ENCODE measurements at places on chromosomes 3 and 15. TPM values are rescaled to one million over a fixed set of nuclear protein-coding genes. Genes with fewer than 3 reads are reported as not detected.

Gene DTWD1
- total RNA-seq: 21.4 TPM

Gene ISL2
- total RNA-seq: 0.35 TPM

Gene PLAAT1
- not detected for total RNA-seq

Gene CERS3
- total RNA-seq: 0.49 TPM

Gene BAHD1
- total RNA-seq: 27.5 TPM

Gene GRAMD2A
- total RNA-seq: not detected

Gene DAZL
- not detected for total RNA-seq

Gene XYLB
- 1.3 TPM for total RNA-seq

Gene IQCH
- 1.1 TPM for total RNA-seq

DNA sequence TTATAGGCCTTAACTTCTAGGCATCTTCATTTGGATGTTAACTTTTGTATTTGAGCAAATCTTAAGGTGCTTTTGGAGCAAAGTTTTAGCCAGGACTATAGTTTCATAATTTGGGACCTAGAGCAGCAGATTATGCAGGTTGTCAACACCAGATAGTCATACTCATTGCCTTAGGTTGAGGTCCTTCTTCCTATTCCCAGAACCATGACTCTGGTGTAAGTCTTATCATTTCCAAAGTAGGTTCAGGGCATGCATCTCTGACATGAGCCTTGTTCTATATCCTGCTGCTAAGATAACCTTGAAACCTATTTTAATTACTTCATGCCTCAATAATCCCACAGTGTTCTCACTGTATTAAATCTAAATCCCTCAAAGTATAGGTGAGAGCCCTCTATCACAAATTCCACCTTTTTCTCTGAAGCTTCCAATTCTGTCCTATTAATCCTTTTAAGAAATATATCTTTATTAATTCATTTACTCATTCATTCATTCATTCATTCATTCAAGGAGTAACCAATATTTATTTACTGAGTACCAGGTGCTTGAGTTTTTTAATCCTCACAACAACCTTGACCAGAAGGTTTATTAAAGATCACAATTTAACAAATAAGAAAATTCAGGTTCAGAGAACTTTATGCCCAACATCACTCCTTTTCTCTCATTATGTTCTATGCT lies 2.7 kb upstream of the FNDC3B start:
- no peak for DNase-seq
- H3K27me3 ChIP-seq: peaks cover 12% of the 10 kb centered on the region
- peaks cover 7% of the 10 kb centered on the region for H3K4me1 ChIP-seq
- H3K27ac ChIP-seq: no peak overlapping the region
- H3K4me3 ChIP-seq: no peak overlapping the region

DNA sequence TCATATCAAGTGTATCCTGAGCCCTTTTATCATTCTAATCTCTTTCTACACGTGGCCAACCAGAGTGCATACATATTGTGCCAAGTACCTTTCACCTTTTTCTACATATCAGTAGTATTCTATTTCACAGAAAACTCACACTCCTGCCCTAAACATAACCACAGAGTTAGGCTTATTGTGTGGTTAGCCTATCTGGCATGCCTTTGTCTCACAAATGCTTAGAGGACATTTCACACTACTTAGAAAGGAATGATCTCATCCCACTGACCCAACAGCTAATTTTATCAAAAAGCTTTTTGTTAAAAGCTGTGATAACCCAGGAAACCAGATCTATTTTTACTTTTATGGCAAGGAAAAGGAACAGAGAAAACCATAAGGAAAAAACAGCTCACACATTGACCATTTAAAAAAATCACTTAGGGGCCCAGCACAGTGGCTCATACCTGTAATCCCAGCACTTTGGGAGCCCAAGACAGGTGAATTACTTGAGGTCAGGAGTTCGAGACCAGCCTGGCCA lies 17.8 kb upstream of the MAP4 start:
- H3K4me1 ChIP-seq: peaks cover 8% of the 10 kb centered on the region
- no peak overlapping the region for H3K4me3 ChIP-seq
- no peak overlapping the region for H3K27ac ChIP-seq
- no peak for DNase-seq
- no peaks in the 10 kb centered on the region for H3K27me3 ChIP-seq

- H3K4me3 ChIP-seq: no peak overlapping the region
- no peaks in the 10 kb centered on the region for H3K36me3 ChIP-seq
- H3K27ac ChIP-seq: no peak overlapping the region
- no peaks in the 10 kb centered on the region for H3K27me3 ChIP-seq
- DNase-seq: no peak
Observed at GRCh38 chr3:123055352-123055751, 11.5 kb upstream of the PDIA5 start.

GRCh38 chr15:92343924-92344643 lies 49.6 kb upstream of the ST8SIA2 start:
- DNase-seq: no peak
- H3K27me3 ChIP-seq: peaks cover 3% of the 10 kb centered on the region
- H3K36me3 ChIP-seq: no peaks in the 10 kb centered on the region

DNA sequence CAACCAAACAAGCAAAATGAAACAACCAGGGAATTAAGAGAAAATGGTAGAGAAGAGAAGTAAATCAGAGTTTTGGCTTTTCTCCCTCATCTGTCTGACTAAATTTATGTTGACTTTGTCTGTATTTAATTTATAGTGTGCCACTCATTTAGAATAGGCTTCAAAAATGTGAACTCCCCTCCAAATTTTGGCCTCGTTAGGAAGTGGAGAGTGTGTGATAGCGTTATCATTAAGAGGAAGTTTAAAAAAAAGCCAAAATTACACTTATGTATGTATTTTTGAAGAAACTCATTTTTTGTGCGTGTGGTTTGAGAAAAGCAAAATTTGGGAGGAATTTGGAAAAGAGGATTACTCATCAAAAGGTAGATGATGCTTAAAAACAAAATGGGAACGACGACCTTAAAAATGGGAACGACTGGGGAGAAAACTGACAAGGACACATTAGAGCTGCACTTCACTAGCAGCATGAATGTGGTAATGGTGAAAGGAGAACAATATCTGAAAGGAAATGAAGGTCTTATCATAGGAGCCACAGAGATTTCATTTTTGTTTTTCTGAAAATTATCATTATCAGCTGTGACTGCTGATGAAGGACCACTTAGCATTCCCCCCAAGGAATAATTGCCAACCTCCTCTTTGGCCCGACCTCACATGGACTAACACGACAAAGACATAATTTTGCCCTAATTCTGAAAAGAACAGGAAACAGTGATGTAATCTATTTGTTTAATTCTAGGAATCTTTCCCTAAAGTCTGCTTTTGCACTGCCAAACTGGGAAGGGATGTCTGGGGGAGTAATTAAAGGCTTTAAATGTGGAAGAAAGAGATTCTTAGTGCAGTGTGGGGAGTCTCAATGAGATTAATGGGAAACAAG lies 163.2 kb upstream of the P2RY1 start:
- peaks cover 3% of the 10 kb centered on the region for H3K4me1 ChIP-seq
- H3K36me3 ChIP-seq: no peaks in the 10 kb centered on the region

GRCh38 chr3:168284728-168285127 lies 189.0 kb upstream of the GOLIM4 start:
- no peak overlapping the region for H3K4me3 ChIP-seq
- no peaks in the 10 kb centered on the region for H3K27me3 ChIP-seq
- H3K4me1 ChIP-seq: no peaks in the 10 kb centered on the region
- H3K27ac ChIP-seq: no peak overlapping the region
- H3K36me3 ChIP-seq: no peaks in the 10 kb centered on the region
- no peak for DNase-seq

- peak overlapping the region; percentile 50 for H3K27ac ChIP-seq
- peaks cover 11% of the 10 kb centered on the region for H3K4me1 ChIP-seq
- no peaks in the 10 kb centered on the region for H3K36me3 ChIP-seq
- H3K4me3 ChIP-seq: no peak overlapping the region
- DNase-seq: no peak
Observed at GRCh38 chr3:141471160-141471559, 15.7 kb upstream of the RASA2 start.

DNA sequence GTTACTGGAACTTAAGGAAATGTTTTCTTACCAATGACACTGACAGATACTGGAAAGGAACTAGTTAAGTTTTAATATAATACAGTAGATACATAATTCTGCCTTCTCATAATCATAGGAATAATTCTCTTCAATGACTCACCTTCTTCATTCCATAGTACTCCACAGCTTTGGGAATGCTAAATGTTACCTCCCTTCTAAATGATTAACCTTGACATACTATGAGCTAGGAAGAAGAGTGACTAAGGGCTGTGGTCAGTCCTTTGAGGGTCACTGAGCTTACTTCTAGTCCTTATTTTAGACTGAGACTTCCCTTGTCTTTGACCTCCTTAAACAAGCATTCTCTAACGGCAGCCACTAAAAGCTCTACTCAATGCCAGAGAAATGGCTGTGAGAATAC lies 69.6 kb upstream of the PPIB start:
- H3K36me3 ChIP-seq: peaks cover under 1% of the 10 kb centered on the region
- peaks cover 10% of the 10 kb centered on the region for H3K4me1 ChIP-seq
- no peaks in the 10 kb centered on the region for H3K27me3 ChIP-seq
- no peak for DNase-seq
- no peak overlapping the region for H3K27ac ChIP-seq
- no peak overlapping the region for H3K4me3 ChIP-seq

DNA sequence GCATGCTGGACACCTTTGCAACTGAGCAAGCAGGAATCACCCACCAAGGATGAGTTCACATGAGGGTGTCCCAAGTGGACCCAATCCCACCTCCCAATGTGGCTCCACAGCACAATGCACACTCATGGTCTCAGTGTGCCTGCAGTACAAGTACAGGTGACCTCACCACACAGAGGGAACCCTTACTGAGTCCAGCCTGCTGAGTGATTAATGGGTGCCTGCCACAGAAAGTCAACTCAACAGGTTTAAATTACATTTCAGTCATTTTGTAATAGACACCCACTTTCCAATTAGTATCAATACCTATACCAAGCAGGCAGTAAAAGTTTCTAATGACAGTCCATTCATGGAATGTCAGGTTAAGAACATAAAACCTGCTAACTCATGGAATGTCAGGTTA lies 59.5 kb downstream of the HERC2 start:
- H3K4me1 ChIP-seq: peaks cover 16% of the 10 kb centered on the region
- H3K27ac ChIP-seq: no peak overlapping the region
- no peak for DNase-seq
- H3K4me3 ChIP-seq: no peak overlapping the region
- H3K36me3 ChIP-seq: peaks cover 80% of the 10 kb centered on the region

GRCh38 chr3:60746695-60747416 lies 504.4 kb downstream of the FHIT start:
- no peak for DNase-seq
- no peak overlapping the region for H3K27ac ChIP-seq
- H3K27me3 ChIP-seq: peaks cover 2% of the 10 kb centered on the region
- no peak overlapping the region for H3K4me3 ChIP-seq
- H3K36me3 ChIP-seq: no peaks in the 10 kb centered on the region

- H3K4me1 ChIP-seq: no peaks in the 10 kb centered on the region
- no peak overlapping the region for H3K27ac ChIP-seq
- peaks cover 2% of the 10 kb centered on the region for H3K27me3 ChIP-seq
- no peak for DNase-seq
Observed at GRCh38 chr3:70400194-70400593, 87.8 kb upstream of the MDFIC2 start.

DNA sequence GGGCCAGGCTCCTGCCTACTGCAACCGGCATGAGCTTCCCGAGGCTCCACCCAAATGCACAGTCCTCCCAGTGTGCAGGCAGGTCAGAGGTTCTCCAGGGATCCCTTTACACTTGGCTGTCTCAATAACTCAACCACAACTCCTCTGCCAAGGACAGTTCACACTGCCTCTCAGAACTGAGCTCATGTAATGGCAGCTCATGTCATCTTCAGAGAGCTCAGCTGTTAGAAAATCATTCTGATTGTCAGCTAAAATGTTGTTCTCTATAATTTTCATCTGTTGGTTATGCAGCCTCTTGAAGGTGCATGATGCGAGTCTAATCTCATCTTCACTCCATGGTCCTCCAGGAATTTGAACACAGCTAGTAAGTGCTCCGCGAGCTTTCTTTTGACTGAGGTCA lies 76.7 kb downstream of the SST start:
- DNase-seq: no peak
- H3K27ac ChIP-seq: no peak overlapping the region
- peaks cover 41% of the 10 kb centered on the region for H3K27me3 ChIP-seq
- H3K4me1 ChIP-seq: no peaks in the 10 kb centered on the region
- H3K36me3 ChIP-seq: no peaks in the 10 kb centered on the region

All from activated B cell treated with CpG ODN at 0.5 μM for 24 hours (primary cell).